ENCODE measurements at places on chromosomes 7 and 10.

- DNase-seq, result no peak
Observed at GRCh38 chr10:67049988-67050387, 124.2 kb downstream of the LRRTM3 start.

GRCh38 chr10:33509231-33509831 lies 174.9 kb upstream of the NRP1 start:
- DNase-seq, result no peak

GRCh38 chr10:1651270-1651966 lies 85.9 kb downstream of the ADARB2 start:
- DNase-seq, result no peak

DNA sequence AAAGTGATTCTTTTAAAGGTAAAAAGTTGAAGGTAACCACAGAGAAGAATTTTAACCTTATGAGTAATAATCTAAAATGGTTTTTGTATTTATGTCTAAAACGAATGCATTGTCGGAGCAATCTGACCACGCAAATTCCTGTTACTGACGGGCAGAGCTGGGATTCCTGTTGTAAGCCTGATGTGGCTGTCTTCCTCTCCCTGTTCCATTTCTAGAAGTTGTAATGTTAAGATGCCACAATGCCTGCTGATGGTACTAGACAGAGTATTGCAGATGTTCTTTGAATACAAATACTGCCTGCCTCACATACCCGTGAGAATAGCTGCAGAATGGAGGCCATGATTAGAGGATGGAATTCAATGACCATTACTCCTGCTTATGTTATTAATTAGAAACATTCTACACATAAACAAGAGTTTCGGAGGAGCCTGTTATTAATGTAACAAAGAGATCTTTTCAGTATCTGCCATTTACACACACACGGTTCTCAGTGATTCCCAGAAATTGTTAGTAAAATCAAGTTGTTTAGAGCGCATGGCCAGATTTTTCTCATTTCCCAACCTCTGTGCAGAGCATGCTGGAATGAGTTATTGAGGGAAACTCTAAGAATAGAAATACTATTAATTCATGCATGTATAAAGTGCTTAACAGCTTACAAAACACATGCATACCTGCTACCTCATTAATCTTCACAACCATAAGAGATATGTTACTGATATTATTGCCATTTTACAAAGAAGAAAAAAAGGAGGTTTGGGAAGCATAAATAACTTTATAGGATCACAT lies 196.8 kb downstream of the PTN start:
- no peak for DNase-seq

- DNase-seq, result no peak
Observed at GRCh38 chr10:35331894-35332640, 4.2 kb upstream of the CCNY start.

- DNase-seq, result no peak
Observed at GRCh38 chr7:8282162-8282561, 20.2 kb upstream of the ICA1 start.

DNA sequence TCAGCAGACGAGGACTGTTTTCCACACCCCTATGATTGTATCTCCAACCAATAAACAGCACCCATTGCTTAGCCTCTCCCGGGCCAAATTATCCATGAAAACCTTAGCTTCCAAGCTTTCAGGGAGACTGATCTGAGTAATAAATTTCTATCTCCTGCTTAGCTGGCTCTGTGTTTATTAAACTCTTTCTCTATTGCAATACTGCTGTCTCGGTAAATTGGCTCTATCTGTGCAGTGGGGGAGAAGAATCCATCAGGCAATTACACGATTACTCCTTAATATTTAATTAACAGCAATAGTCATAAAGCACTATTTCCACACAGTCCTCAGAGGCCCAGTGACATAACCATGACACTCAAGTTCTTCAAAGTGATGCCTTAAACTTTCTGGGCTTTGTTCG lies 1122.8 kb downstream of the TYW1 start:
- DNase-seq, result no peak

- no peak for DNase-seq
Observed at GRCh38 chr10:34644224-34644623, 170.9 kb downstream of the PARD3 start.

DNA sequence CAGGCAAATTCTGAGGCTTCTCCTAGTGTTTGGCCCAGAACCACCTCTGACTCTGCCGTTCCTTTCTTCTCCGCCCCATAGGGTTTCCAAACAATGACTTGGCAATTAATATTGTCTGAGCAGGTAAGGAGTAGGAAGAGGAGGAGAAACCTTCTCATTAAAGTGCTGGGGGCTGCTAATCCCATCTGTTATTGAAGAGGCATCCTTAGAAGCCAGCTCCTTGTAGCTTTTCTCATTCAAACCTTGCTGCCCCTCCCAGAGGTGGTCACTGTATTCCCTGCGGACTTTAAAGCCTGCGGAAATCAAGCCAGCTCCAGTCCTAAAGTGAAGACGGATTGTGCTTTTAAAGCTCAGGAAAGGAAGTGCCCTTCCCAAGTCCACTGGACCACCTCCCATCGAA lies 1.4 kb upstream of the NKX1-2 start:
- DNase-seq, result no peak

DNA sequence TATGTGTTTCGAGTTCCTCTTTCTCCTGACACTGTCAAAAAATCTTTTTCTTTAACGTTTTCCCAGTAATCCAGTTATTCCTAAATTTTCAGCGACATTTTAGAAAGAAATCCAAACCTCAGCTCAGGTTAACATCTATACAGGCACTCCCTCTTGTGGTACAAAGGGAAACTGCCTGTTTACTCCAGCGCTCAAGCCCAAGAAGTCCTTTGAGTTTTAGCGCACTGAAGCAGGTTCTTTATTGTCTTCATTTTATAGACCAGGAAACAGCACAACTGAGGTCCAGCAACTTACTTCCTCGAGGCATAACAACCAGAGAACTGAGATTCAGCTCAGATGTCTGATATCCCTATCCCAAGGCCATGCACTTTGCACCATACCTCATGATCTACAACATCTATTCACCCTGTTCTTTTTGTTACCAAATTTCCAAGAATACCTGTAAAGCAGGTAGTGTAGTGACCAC lies 287.2 kb upstream of the MKLN1 start:
- no peak for DNase-seq

GRCh38 chr10:38147686-38148085 lies 53.5 kb downstream of the ZNF37A start:
- no peak for DNase-seq

GRCh38 chr10:49388161-49388560 lies 7.7 kb downstream of the DRGX start:
- DNase-seq, result no peak

DNA sequence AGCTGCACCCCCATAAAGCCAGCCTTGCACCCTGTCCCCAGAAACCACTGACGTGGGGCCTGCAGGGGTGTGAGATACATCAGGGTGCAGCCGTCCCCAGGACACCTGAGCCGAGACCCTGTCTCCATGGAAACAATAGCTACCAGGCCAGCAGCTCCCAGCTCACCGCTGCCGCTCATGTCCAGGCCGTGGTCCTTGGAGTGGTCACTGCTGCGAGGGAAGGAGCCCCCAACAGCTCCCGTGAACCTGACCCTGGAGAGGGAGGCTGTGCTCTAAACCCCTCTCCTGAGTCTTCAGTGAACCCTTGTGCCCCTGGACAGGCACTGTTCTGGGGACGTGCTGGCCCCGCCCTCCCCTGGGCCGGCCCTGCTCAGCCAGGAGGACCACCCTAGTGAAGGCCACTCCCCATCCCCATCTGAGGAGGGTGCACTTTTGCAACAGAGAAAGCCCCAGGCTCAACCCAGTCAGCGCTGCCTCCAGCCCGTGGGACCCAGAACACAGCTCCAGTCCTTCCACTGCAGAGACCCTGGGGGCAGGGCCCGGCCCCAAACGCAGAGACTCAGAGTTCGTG lies 19.6 kb upstream of the INPP5A start:
- DNase-seq, result no peak

DNA sequence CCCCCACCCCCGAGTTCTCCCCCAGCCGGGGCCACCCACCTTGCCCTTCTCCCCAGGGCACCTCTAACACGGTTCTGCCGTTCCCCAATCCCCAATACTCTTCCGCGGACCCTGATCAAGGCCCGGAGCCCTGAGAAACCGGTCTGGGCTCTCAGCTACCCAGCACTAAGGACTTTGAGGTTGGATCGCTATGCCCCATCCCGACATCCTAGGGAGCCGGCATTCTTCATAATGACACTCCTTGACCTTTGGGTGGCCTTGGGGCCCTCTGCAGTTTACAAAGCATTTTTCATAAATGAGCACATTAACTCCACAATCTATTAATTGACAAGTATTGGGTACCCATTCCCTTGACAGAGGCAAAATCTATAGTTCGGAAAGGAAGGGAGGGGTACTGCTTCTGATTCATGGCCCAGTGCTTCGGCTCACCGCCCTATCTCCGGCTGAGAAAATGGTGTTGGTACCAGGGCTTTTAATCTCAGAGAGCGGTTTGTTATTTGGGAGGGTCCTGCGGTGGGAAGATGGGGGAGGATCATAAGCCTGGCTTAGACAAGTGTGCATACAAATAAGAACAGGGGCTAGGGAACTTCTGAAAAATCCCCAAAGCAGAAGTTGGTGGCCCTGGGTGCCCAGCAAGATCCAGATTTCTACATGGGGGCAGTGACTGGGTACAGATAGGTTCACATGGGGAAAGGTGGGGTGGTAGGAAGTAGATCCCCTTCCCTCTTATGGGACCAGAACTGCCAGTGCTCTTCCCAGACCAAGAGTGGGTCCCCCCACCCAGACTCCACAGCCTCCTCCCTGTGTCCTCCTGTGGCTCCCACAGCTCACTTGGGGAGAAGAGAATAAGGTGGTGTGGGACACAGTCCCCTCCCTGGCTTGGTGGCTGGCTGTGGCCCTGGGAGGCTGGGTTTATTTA lies 3.2 kb downstream of the IMPDH1 start:
- no peak for DNase-seq

DNA sequence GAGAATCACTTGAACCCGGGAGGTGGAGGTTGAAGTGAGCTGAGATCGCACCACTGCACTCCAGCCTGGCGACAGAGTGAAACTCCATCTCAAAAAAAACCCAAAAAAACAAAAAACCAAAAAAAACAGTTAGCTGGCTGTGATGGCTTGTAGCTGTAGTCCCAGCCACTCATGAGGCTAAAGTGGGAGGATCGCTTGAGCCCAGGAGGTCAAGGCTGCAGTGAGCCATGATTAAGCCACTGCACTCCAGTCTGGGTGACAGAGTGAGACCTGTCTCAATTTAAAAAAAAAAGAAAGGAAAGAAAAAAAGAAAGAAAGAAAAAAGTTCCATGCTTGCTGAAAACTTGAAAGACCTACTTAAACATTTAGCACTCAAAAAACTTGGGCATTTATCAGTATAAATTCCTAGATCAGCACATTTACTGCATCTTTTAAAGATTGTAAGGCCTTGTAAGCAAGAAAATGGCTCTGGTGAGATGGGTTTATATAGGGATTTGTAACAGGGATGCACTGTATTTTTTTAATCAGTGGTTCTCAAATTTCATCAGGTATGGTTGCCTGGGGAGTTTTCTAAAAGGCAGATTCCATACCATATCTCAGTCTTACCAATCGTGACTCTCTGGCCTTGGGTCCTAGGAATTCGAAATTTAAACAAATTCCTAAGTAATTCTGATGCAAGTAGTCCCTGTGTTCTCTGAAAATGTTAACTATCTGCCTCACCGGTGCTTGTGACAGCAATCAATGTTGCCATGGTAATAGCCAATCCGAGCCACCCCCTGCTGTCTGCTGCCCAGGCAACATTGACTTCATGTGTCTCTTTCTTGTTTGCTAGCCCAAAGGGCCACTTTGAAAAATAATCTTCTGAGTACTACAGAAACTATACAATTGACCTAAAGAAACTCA lies 11.5 kb upstream of the NT5C2 start:
- DNase-seq, result no peak

DNA sequence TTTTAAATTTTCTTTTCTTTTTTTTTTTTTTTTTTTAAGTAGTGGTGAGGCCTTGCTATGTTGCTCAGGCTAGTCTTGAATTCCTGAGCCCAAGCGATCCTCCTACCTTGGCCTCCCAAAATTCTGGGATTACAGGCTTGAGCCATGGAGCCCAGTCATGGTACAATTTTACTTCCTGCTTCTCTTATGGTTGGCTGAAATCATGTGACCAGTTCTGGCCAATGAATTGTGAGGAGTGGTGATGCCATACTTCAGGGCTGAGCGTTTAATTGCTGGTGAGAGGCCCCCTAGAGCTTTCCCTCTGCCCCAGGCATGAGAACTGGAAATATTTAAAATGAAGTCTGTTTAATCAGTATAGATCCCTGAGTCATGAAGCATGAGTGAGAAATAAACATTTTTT lies 22.2 kb upstream of the BAIAP2L1 start:
- DNase-seq, result no peak

DNA sequence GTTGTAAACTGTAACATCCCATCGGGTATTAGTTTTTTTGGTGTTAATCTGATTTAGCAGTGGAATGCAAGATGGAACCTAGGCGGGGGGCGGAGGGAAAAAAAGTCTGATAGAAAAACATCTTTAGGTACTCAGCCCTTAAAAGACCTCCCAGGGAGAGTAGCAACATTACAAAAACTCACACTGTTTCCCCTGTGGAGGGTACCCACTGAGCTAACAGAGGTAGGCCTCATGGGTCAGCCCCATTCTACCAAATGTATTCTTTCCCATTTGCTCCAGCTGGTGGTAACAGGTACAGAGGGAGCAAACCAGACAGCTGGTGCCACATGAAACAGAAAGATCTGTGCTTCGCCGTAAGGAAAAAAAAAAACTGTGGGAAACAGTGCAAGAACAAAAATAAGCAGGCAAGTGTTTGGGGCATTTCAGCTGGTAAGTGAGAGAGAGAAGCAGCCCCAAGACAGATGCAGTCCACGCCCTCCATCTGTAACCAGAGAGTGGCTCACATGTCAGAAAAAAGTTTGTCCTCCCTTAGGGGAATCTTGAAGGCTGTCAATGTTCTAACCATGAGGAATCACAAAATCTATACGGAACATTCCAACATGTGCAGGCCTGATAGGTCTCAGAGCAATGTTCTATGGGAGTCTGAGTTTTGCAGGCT lies 65.3 kb downstream of the HOXA1 start:
- no peak for DNase-seq

DNA sequence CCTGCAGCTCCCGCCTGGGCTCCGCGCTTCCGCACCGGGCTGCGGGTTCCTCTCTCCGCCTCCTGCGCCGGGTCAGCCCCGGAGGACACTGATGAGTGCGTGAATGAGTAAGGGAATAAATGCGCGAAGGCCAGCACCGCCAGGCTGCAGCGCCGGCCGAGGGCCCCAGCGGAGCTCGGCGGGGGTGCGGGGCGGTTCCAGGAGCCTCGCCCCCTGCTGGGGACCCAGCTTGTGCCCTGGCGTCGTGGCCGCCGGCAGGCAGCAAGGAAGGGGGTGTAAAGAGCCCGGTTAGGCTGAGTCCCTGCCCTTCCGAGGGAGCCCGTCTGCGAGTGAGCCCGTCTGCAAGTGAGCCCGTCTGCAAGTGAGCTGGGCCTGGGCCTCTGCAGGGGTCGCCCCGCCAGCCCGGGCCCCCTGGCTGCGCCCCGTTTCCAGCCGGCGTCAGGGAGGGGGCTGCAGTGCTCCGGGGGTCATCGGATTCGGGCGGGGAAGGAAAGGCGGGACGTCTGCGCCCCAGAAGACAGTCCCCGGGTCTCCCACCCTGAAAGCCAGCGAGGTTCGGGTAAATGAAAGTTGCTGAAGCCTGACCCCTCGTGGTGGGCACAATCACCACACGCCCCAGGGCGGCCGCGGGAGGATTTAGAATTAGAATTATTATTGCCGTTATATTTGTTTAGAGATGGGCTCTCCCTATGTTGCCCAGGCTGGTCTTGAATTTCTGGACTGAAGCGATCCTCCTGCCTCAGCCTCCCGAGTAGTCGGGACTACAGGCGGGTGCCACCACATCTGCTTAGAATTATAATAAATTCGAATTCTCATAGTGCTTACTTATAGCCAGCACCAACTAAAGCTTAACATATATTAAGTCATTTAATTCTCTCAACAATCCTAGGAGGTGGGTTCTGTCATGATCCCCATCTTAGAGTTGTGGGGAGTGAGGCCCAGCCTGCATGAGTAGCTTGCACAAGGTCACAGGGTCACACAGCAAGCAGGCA lies 8.6 kb upstream of the CRYGN start:
- peak; percentile 67 for DNase-seq
